ENCODE measurements at places on chromosomes 7 and 10.

DNA sequence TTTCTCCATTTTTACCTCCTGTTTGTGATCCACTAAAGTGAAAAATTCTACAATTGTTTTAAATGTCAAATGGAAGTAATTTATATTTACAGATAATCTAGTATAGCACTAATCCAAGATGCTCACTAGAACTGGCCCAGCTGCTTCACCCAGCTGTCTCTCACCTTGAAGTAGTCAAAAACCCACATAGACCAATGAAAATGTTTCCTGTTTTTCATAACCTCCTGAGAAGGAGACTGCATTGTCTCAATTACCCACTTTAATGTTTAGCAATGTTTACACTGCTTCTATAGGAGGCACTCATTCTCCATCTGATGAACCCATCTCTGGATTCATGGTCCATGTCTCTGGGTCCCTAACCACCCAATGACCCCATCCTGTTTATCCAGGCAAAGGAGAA is 56.1 kb upstream of the ADO start:
- H3K4me3 ChIP-seq, result no peak overlapping the region
- H3K36me3 ChIP-seq, result no peaks in the 10 kb centered on the region
- no peaks in the 10 kb centered on the region for H3K27me3 ChIP-seq
- H3K27ac ChIP-seq, result no peak overlapping the region

DNA sequence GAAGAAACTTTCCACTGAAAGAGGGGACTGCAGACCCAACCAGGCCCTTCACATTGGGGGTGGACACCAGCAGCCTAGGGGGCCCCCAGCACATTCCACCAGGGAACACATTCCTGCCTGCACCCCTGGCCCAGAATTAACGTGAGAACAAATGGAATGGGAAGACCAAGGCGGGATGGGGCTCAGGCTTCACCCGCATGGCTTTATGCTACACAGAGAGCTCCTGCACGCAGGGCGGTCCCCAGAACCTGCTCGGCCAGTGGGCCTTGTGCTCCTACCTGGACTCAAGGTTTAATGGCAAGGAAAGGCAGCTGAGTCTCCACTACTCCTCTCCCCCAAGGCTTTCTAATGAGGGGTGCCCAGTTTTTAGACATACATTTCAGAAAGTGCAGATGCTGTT is 146.3 kb upstream of the GPR26 start:
- peaks cover 14% of the 10 kb centered on the region for H3K27me3 ChIP-seq
- no peak for DNase-seq
- H3K27ac ChIP-seq, result no peak overlapping the region
- H3K36me3 ChIP-seq, result no peaks in the 10 kb centered on the region

DNA sequence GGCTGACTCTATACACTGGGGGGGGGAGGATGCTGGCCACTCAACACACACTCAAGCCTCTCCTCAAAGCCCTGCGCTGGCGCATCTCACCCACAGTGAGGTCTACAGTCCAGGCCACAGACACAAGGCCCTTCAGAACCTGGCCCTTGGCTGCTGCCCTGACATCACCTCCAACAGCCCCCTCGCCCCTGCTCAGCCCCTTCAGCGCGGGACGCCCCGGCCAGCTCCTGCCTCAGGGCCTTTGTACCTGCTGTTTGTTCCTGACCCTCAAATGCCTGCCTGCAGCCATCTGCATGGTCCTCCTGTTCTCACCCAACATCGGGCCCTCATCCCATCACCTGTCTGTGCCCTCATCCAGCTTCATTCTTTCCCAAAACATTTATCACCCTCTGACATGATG is 572.6 kb downstream of the DNAJB6 start:
- H3K36me3 ChIP-seq, result no peaks in the 10 kb centered on the region
- H3K4me3 ChIP-seq, result no peak overlapping the region
- H3K4me1 ChIP-seq, result no peaks in the 10 kb centered on the region
- no peak for DNase-seq
- no peak overlapping the region for H3K27ac ChIP-seq

- no peaks in the 10 kb centered on the region for H3K36me3 ChIP-seq
- DNase-seq, result no peak
- peaks cover 9% of the 10 kb centered on the region for H3K4me1 ChIP-seq
- no peak overlapping the region for H3K27ac ChIP-seq
- H3K4me3 ChIP-seq, result no peak overlapping the region
- H3K27me3 ChIP-seq, result peaks cover 62% of the 10 kb centered on the region
These were observed 2.8 kb downstream of the TRIL start for GRCh38 chr7:28955356-28955717.

- no peak overlapping the region for H3K4me3 ChIP-seq
- DNase-seq, result no peak
- H3K27me3 ChIP-seq, result peaks cover 9% of the 10 kb centered on the region
- no peaks in the 10 kb centered on the region for H3K4me1 ChIP-seq
- H3K36me3 ChIP-seq, result no peaks in the 10 kb centered on the region
These were observed 244.8 kb upstream of the NFE2L3 start for GRCh38 chr7:25907214-25907613.

- H3K27ac ChIP-seq, result no peak overlapping the region
- peaks cover 13% of the 10 kb centered on the region for H3K27me3 ChIP-seq
- no peaks in the 10 kb centered on the region for H3K4me1 ChIP-seq
- H3K4me3 ChIP-seq, result no peak overlapping the region
- no peak for DNase-seq
These were observed 88.2 kb downstream of the ELFN1 start for GRCh38 chr7:1758028-1758858.

GRCh38 chr7:40092182-40092581 is 42.2 kb downstream of the MPLKIP start:
- DNase-seq, result no peak
- H3K27me3 ChIP-seq, result no peaks in the 10 kb centered on the region
- H3K4me1 ChIP-seq, result no peaks in the 10 kb centered on the region
- peaks cover 50% of the 10 kb centered on the region for H3K36me3 ChIP-seq
- no peak overlapping the region for H3K4me3 ChIP-seq

GRCh38 chr7:139521439-139521838 is 2.0 kb upstream of the CLEC2L start:
- H3K36me3 ChIP-seq, result no peaks in the 10 kb centered on the region
- no peak overlapping the region for H3K27ac ChIP-seq

GRCh38 chr10:17607060-17607459 is 10.1 kb downstream of the HACD1 start:
- H3K4me3 ChIP-seq, result no peak overlapping the region
- no peaks in the 10 kb centered on the region for H3K36me3 ChIP-seq
- H3K27me3 ChIP-seq, result peaks cover 5% of the 10 kb centered on the region
- no peak overlapping the region for H3K27ac ChIP-seq

GRCh38 chr7:116273918-116274301 is 63.6 kb downstream of the TES start:
- no peak for DNase-seq
- no peaks in the 10 kb centered on the region for H3K4me1 ChIP-seq
- peaks cover 13% of the 10 kb centered on the region for H3K27me3 ChIP-seq
- H3K4me3 ChIP-seq, result no peak overlapping the region
- H3K27ac ChIP-seq, result no peak overlapping the region
- no peaks in the 10 kb centered on the region for H3K36me3 ChIP-seq

DNA sequence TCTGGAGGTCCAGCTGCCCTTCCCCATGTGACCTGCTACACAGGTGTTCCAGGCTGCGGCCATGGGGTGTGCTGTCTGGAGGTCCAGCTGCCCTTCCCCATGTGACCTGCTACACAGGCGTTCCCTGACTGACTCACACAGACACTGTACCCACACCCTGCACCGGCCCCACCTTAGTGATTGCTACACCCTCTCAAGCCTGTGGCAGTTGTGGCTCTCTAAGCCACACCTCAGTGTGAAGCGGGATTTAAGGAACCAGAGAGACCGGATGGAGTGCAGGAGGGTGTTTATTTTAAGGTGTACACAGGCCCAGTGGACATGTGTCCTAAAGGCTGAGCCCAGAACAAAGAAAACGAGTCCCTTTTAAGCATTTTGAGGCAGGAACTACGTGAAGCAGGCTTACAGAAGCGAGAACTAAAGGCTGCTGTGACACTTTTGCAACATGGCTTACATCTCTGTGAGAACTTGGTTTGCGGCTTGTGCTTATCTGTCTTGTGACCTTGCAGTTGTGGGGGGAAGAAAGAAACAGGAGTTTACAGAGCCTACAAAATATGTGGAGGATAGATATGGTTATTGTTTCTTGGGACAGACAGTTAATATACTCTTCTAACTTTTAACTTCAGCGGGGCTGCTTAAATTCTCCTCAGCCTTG is 326.4 kb downstream of the PAXIP1 start:
- no peaks in the 10 kb centered on the region for H3K27me3 ChIP-seq
- H3K27ac ChIP-seq, result no peak overlapping the region
- H3K36me3 ChIP-seq, result no peaks in the 10 kb centered on the region
- H3K4me1 ChIP-seq, result no peaks in the 10 kb centered on the region

DNA sequence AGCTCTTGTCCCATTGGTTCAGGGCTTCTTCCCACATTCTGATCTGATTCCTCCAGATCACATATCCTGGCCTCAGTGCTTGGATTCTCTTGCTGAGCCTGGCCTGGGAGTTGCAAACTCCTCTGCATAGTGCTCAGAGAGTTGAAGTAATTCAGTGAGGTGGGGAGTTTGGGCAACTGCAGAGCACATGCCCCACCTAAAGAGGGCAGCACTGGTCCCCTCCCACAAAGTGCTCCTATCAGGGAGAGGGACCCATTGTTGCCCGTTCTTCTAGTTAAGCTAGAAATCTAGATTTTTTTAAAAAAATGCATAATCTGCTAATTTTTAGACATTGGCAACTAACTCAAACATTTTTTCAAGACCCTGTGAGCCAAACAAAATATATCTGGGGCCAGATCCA is 45.1 kb downstream of the CHN2 start:
- no peak overlapping the region for H3K27ac ChIP-seq
- DNase-seq, result peak; percentile 40
- H3K27me3 ChIP-seq, result peaks cover 17% of the 10 kb centered on the region
- H3K4me3 ChIP-seq, result no peak overlapping the region
- no peaks in the 10 kb centered on the region for H3K36me3 ChIP-seq

GRCh38 chr7:113548561-113548960 is 370.2 kb downstream of the PPP1R3A start:
- H3K4me1 ChIP-seq, result no peaks in the 10 kb centered on the region
- no peaks in the 10 kb centered on the region for H3K36me3 ChIP-seq
- no peaks in the 10 kb centered on the region for H3K27me3 ChIP-seq
- no peak overlapping the region for H3K27ac ChIP-seq
- H3K4me3 ChIP-seq, result no peak overlapping the region

Data from activated naive CD4-positive, alpha-beta T cell treated with anti-CD3 and anti-CD28 coated beads, Interleukin-2, amount 10 ng/mL, durations not matched to agents 7 days and 5 days (primary cell).